ENCODE measurements at places on chromosomes 4 and X.
A peak's percentile ranks its signal among the peaks of the same experiment; 100 is the strongest.

GRCh38 chr4:21887481-21887880 is 61.1 kb downstream of the KCNIP4 start:
- DNase-seq, result no peak

DNA sequence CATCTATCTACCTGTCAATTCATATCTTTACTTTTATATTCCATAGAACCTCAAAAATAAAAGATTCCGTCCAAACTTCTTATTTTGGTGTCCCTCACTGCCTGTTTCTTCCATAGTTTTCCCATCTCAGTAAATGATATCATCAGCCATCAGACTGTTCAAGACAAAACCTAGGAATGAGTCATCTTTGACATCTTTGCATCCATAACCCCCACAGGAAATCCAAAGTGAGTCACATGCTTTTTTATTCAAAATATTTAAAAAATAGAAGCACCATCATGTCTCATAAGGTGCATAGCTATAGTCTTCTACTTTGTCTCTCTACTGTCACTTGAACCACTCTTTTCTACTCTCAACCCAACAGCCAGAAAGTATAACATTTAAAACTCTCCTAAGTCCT is 29.9 kb upstream of the CXXC4 start:
- peak; percentile 70 for DNase-seq

- peak; percentile 78 for DNase-seq
Observed at GRCh38 chr4:168751263-168752225, 254.7 kb downstream of the PALLD start.

GRCh38 chr4:19494961-19495360 is 756.7 kb upstream of the SLIT2 start:
- peak; percentile 23 for DNase-seq

DNA sequence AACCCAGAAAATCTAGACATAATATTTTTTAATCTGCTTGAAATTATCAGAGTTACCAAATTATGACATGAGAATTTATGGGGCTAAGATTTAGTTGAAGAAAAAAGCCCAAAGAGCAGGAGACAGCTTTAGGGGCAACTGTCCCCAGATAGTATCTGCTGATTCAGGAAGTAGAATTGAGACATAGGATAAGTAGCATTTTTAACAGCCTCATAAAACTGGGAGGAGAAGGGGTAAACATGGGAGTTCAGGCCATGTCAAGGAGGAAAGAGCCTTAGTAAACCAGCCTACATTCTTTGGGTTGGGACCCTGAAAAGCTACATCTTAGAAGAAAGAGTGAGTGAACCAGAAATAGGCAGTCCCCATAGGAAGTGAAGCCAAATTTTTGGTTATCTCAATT is 9.7 kb upstream of the RAB28 start:
- no peak for DNase-seq

GRCh38 chr4:108502356-108502755 is 118.0 kb upstream of the RPL34 start:
- DNase-seq, result no peak

DNA sequence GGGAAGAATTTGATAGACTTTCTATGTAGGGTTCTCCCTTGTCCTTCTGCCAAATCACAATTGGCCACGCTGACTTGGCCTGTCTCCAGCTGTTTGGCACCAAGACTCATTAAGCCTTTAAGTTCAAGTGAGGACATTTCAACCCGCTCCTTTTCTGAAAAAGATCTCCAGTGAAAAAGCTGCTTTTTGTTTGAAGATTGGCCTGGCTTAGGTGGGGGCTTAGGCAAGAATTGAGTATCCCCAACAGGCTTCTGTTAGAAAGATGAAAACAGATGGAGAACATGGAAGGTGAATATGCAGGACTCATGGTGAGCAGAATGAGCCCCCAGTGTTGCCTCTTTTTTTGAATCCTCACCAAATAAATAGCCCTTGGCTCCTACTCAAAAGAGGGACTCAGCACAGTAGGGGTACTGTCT is 28.5 kb upstream of the LIMCH1 start:
- no peak for DNase-seq

GRCh38 chr4:78862314-78862737 is 76.9 kb downstream of the PAQR3 start:
- DNase-seq, result no peak

- DNase-seq, result no peak
Observed at GRCh38 chr4:102500352-102500695, 835 bp upstream of the NFKB1 start.

DNA sequence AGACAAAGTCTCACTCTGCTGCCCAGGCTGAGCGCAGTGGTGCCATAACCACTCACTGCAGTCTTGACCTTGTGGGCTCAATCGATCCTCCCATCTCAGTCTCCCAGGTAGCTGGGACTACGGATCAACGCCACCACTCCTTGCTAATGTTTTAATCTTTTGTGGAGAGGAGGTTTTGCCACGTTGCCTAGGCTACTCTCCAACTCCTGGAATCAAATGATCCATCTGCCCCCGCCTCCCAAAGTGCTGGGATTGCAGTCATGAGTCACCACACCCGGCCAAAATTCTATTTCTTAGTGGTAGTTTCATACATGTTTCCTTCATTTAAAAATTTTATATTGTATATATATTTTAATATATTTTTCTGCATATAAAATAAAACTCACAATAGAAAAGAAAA is 125.8 kb upstream of the CLNK start:
- DNase-seq, result no peak

DNA sequence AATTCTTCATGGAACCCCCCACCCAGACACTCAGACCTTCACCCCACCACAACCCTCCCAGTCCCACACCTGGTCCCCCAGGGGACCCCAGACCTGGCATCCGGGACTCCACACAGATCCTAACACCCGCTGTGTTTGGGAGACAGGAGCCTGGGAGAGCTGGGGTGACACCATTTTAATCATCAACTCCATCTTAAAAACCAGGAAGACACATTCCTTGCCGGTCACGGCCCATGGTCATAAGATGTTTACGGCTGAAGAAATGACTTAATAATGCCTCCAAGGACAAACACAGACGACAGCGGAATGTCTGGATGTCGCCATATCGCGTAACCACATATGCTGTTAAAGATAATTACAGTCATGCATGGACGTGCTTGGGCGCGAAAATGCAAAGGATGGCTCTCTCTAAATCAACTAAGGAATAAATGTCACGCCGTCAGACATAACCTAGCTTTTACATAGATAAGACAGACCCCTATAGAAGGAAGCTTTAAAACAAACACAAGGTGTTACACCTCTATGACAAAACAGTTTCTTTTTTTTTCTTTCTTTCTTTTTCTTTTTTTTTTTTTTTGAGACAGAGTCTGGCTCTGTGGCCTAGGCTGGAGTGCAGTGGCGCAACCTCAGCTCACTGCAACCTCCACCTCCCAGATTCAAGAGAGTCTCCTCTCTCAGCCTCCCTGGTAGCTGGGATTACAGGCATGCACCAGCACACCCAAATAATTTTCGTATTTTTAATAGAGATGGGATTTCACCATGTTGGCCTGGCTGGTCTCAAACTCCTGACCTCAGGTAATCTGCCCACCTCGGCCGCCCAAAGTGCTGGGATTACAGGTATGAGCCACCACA is 2.1 kb upstream of the DHRSX start:
- DNase-seq, result no peak

DNA sequence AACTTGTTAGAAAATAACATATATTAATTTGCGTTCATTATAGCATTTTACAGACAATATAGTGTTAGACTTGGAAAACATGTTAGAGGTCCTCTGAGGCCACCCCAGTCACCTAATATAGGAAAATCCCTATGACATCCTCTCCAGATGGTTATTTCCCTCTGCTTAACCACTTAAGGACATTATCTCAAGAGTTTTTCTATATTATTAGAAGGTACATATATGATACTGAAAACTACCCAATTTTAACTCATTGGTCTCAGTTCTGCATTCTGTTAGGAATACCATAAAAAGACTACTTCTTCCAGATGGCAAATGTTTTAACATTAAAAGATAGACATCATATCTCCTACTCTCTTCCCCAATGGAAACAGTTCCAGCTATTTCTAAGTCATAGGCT is 21.4 kb downstream of the PTPN13 start:
- DNase-seq, result no peak

DNA sequence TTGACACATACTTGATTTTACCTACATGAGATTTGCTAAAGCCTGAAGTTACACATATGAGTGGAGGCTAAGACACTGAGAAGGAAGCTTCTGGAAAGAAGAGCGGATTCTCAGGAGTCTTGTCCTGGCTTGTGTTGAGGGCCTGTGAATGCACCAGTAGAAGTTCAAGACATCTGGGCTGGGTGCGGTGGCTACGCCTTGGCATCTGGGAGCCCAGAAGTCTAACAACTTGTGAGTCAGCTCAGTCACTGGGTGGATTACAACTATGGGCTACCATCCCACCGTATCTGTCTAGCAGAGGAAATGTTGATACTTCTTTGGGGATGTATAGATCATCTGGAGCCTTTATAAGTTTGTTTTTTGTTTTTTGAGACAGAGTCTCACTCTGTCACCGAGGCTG is 375.6 kb upstream of the SMIM31 start:
- no peak for DNase-seq

DNA sequence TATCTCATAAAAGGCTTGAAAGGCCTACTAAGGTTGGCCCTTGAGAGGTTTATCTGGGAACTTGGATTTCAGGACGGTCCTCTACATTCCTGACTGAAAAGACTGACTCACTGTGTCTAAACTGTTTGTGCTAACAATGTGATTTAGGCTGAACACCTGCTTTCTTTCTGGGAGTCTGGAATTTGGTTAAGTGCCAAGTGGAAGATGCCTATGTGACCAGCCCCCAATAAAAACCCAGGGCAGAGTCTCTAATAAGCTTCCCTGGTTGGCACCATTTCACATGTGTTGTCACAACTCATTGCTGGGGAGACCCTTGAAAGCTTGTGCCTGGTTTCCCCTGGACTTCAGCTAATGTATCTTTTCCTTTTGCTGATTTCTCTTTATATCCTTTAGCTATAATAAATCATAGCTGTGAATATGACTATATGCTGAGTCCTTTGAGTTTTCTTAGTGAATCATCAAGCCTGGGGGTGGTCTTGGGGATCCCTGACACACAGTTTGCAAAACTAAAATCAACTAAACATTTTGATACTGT is 55.1 kb downstream of the GPR82 start:
- peak; percentile 62 for DNase-seq

GRCh38 chr4:6050551-6050950 is 32.3 kb upstream of the C4orf50 start:
- no peak for DNase-seq

GRCh38 chr4:47031751-47032404 is 511 bp downstream of the GABRB1 start:
- no peak for DNase-seq

GRCh38 chrX:120585702-120586101 is 18.2 kb upstream of the MCTS1 start:
- no peak for DNase-seq

- no peak for DNase-seq
Observed at GRCh38 chr4:34469516-34469915, 1774.8 kb downstream of the ARAP2 start.

GRCh38 chr4:40978548-40978947 is 228.8 kb downstream of the NSUN7 start:
- no peak for DNase-seq

- DNase-seq, result no peak
Observed at GRCh38 chr4:65738134-65738533, 67.8 kb upstream of the EPHA5 start.

DNA sequence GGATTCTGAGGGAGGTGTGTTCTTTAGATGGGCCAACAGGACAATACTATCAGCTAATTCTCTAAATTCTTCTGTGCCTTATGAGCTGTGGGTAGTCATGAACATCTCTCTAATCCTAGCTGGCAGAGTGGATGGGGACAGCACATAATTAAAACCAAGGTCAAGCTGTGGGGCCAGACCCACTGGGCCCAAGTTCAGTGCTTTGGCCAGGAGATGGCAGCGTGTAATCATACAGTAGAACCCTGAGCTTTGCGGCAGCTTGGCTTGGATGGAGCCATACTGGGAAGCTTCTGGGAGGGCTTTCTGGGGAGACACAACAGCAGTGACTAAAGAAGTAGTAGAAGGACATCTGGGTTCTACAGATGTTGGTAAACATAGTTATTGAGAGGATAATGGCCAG is 140.3 kb upstream of the CXCL13 start:
- peak; percentile 29 for DNase-seq

DNA sequence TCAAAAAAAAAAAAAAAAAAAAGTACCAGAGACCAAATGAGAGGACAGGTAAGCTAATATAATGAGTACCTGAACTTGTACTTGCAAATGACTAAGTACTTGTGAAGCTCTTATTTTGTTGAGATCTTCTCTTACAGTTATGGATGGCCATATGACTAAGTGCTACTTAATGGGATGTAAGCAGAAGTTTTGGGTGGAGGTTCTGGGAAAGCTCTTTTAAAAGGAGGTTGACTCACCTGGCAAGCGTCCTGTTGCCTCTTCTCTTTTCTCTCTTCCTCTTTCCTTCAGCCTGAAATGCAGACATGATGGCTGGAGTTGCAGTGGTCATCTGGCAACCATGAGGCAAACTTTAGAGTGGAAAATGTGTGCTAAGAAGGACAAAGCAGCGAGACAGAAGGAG is 36.9 kb upstream of the MED14 start:
- DNase-seq, result peak; percentile 57

GRCh38 chr4:94856030-94856429 is 98.3 kb downstream of the BMPR1B start:
- DNase-seq, result no peak

- no peak for DNase-seq
Observed at GRCh38 chrX:42490111-42490510, 287.9 kb downstream of the PPP1R2C start.

DNA sequence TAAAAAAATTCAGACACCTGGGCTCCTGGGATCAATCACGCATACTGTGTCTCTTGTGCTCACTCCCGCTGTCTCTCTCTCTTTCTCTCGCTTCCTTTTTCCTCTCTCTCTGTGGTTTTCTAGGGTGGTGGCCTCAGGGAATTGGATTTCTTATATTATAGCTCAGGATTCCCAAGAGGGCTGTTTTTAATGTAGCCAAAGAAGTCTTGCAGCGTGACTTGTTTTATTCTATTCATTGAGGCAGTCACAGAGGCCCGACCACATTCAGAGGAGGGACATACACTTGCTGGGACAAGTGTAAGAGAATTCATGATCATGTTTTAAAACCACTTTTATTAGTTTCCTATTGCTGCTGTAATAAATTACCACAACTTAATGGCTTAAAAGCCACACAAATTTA is 59.4 kb downstream of the HPF1 start:
- no peak for DNase-seq

DNA sequence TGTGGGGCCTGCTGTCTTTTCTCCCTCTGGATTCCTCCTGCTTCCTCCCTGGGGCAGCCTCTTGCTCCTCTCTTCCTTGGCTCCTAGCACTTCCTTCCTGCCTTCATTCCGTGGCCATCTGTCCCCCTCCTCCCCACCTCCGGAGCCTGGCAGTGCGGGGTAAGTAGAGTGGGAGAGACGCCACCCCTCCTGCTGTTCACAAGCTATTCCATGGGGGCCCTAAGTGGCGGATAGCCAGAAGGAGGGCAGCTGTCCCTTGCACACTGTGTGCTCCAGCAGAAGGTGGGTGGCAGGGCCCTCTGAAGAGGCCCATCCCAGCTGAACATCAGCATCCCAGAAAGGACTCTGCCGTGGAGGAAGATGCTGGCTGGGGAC is 27.4 kb downstream of the CCNQ start:
- no peak for DNase-seq
